SK-N-MC (cell line): ENCODE measurements at places on chromosomes 7 and 10.

DNA sequence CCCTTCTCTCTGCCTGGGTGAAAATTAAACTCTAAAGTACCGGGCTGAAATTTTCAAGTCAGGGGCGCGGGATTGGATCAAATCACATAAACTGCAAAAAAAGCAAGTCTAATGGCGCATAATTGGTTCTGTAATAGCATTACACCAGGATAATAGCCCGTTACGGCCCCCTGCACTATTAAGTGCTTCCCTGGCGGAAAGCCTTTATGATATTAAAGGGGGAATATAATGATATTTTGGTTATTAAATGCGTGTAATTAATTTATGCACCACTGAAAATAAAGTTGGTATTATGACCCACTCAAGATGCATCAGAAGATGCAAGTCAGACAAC is 744 bp upstream of the DRGX start:
- DNase-seq = no peak

DNA sequence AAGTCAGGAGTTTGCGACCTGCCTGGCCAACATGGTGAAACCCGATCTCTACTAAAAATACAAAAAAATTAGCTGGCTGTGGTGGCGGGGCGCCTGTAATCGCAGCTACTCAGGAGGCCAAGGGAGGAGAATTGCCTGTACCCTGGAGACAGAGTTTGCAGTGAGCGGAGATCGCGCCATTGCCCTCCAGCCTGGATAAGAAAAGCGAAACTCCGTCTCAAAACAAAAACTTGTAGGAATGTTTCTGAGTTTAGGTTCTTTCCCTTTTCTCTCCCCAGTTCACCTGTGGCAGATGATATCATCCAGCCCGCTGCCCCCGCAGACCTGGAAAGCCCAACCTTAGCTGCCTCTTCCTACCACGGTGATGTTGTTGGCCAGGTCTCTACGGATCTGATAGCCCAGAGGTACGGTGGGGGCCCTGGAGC is 138.8 kb upstream of the BTBD16 start:
- no peak for DNase-seq

DNA sequence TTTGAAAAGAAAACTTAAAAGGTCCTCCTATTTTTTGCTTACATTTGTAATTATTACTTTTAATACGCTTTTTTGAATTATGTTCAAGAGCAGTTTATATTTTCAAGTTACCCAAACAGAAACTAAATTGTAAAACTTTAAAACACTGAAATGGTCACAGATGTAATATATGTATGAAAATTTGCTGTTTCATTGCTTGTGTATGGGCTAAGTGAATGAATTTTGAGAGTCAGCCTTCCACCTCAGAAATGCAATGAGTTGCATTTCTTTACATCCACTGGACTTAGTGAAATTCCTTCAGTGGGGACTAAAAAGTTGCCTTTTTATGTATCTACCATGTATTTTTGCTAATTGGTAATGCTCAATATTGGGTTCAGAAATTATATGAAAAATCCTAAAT is 1.6 kb downstream of the VPS26A start:
- DNase-seq = no peak

GRCh38 chr7:20442951-20443350 is 112.3 kb downstream of the ITGB8 start:
- no peak for DNase-seq

- DNase-seq = no peak
Measured at GRCh38 chr7:25756601-25757000, 395.4 kb upstream of the NFE2L3 start.

DNA sequence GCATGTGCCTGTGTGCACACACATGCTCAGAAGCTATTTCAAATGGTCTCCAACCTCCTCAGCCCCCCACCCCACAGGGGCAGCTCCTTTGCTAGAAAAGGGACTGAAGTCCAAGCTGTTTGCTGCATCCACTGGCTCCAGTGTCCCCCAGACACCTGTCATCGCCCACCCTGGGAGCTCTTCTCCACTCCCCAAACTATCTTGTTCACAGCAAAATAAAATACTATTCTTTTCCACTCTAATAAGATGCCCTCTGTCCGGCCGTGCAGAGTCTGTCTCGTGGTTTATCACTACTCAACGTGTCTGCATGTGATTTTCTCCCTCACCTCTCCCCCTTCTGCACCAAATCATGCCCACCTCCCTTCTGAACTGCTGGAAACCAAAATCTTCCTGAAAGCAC is 25.6 kb downstream of the HIPK2 start:
- DNase-seq = no peak

DNA sequence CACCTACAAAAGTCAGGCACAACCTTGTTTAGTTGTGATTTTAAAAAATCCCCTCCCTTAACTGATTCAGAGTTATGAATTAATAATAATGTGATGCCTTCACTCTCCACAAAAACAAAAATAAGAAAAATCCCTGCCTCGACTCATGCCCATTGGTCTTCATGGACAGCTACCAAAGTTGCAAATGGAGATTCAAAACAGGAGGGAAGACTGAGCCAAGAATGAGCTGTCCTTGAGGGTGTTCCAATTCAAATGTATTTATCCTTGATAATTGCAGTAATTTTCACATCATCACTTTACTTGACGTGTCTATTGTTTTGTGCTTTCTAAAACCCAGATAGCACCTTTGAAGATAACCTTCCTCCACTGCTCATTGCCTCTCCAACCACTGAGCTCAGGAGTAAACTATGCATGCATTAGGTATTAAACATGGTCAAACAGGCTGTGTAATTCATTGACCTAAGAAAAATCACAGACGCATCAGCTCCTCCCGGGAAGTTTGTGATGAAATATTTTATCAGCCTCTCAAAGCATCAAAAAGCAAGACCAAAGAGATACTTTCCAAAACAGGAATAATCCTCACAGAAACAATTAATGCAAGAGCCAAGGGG is 712.7 kb upstream of the IGFBP3 start:
- DNase-seq = no peak

DNA sequence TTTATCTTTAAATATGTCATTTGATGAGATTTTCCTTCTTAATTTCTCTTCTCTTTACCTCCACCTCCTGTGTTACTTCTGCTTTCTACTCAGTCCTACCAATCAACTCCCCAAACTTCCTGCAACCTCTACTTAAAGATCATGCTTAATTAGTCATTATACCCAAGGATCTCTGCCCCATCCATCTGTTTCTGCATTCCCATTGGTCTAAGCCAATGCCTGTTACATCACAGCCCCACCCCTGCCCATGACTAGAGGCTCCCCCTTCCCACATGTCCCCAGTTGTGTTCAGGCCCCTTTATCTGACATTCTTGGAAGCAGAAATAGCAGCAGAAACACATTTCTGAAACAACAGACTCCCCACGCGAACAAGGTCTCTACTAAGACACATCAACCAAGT is 319.1 kb upstream of the NFE2L3 start:
- no peak for DNase-seq

- no peak for DNase-seq
Measured at GRCh38 chr7:149826344-149827088, 11.7 kb upstream of the ZNF862 start.

DNA sequence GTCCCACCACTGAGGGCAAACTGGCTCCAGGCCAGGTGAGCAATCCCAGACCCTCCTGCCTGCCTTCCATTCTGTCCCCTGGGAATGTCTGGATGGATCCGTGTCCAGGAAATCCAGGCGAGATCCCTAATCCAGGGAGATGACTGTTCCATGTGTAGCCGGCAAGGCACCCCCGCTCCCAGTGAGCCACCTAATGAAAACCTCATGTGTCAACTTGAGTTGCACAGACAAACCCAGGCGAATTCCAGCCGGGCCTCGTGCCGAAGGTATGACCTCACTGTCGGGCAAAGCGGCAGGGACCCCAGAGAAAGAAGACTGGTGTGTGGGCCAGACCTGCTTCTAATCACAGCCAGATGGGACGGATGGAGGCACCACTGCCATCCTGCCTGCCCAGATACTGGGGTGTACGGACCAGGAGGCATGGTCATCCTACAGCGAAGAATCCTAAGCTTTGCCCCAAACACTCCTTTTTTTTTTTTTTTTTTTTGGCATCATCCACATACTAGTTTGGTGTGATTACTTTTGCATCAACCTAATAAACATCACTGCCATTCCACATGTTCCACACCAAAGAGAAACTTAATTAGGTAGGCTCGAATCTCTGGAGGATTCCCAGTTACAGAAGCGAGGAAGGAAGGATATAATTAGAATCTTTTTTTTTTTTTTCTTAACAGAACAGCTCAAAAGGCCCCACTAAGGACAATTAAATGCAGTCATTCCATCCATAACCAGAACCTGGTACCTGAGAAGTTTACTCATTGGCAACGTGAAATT is 313.1 kb downstream of the CALN1 start:
- no peak for DNase-seq

DNA sequence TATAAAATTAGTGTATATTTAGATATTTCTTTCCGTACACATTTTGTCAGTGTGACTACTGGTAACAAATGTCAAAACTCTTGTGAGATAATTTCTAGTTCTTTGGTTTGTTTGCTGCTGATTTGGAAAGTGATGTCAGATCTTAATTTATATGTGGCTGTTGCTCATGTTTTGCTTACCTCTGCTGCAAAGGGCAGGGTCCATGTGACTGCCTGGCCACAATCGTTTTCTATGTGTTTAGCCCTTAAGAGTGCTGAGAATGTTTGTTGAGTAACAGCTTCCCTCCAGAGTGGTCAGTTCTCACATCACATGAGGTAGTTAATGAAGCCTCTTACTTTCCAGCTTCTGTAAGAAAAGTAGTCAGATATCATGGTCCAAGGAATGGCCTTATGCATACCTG is 4.2 kb downstream of the NRBF2 start:
- DNase-seq = no peak

GRCh38 chr7:155444746-155445145 is 13.2 kb upstream of the EN2 start:
- no peak for DNase-seq

- no peak for DNase-seq
Measured at GRCh38 chr10:64014281-64014680, 493.1 kb downstream of the REEP3 start.

- DNase-seq = no peak
Measured at GRCh38 chr7:43612599-43613589, 30.0 kb downstream of the STK17A start.

DNA sequence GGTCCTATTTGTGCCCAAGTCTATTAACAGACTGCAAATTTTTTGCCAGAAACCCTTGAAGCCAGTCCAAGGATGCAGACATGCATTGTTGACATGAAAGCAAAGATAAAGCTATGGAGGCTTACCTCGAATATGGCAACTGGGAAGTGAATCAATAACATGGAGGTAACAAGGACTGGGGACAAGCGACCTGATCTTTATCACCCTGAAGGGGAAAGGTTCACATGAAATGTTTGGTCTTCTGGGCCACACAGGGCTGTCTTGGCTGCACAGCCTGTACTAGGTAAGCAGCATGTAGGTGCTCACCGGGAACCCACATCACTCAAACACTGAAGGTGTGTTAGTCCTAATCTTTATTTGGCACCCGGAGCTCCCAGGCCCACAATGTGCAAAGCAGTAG is 17.9 kb downstream of the ERCC6 start:
- no peak for DNase-seq

- DNase-seq = no peak
Measured at GRCh38 chr10:69871074-69871473, 69.4 kb downstream of the COL13A1 start.

DNA sequence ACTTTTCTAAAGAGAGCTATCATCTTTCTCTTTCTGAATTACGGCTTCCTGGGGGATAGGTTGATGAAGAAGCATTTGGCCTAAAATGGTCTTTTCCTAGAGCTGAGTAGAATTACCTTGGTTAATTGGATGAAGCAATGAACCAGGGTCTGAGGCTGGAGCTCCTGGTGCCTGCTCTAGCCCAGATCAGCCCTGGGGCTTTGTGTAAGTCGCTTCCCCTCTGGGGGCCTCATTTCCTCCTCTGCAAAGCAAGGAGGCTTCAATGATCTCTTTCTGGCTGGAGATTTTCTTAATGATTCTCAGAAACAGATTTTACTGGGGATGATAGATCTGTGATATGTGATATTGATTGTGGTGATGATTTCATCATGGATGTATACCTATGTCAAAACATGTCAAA is 3.5 kb upstream of the CPA2 start:
- DNase-seq = peak; percentile 73

- no peak for DNase-seq
Measured at GRCh38 chr10:63553473-63553872, 32.3 kb downstream of the REEP3 start.

GRCh38 chr10:110344622-110345021 is 39.9 kb upstream of the SMNDC1 start:
- DNase-seq = no peak

GRCh38 chr10:99806091-99806490 is 23.7 kb downstream of the ABCC2 start:
- no peak for DNase-seq

DNA sequence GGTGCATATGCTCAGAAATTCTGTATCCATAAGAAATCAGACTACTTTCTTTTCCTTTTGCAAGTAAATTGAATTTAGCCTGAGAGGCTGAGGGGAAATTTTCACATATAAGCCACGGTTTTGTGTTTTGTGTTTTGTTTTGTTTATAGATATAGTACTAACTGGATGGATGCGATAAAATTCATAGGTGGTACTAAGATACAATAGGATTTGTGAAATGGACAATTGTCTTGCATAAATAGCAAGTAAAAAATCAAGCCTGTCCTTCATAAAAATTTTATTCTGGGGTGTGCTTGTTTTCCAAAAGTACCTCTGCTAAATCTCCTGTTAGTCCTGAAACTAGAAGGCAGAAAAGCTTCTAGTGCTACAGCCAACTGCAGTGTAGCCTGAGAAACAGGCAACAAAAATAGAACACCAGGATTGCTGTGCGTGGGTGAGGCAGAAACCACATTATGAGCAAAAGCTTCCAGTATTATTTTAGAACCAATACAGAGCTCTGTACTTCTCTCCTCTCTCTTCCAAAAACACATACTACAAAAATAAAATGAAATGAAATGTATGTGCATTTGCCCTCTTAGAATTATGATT is 634 bp upstream of the HDAC9 start:
- DNase-seq = no peak

- DNase-seq = no peak
Measured at GRCh38 chr10:8296090-8296733, 241.7 kb downstream of the GATA3 start.
